Activated CD8-positive, alpha-beta T cell treated with anti-CD3 and anti-CD28 coated beads for 36 hours (primary cell): ENCODE measurements at places on chromosomes 1 and 21.

DNA sequence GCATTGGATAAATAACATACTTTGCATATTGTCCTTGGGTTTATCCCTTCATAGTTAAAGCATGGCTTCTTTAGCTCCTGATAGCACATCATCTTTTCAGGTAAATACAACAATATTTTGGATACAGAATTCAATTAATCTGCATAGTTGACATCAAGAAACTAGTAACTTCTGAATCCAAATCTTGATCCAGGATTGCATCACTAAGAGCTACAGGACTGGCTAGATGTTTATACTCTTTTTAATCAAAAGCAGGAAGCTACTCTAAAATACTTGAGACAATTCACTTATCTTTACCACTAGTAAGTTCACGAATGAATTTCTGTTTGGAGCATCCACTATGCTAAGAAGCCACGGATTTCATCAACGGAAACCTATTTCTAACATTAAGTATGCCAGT is 54.2 kb upstream of the SLC44A3 start:
- DNase-seq = no peak

DNA sequence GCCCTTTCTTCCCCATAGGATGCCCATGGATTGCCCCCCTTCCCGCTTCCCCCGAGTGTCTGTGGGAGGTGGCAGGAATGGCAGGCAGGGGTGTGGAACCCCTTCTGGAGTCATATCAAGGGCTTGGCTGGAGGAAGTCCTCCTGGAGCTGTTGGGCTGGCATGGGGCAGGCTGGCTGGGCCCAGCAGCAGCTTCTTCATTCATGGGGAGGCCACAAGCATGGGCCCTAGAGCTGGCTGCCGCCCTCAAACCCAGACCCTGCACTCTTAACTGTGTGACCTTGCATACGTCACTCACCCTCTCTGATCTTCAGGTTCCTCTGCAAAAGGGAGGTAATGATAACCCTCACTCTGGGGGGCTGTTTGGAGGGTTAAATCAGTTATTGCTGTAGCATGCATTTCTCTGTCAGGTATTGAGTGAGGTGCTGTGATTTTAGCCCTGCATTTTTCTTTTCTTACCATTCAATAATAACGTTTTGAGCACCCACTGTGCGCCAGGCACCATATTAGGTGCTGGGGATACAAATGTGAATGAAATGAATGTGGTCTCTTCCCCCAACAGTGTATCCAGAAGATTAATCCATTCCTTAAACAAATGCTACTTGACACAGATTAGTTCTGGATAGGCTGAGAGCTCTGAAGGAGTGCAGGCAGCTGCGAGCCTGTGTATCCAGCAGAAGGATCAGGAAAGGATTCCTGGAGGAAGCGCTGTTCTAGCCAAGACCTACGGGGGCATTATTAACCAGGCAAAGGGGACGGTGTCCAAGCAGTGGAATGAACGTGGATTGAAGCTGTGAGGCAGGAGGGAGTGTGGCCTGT is 9.3 kb downstream of the PCSK9 start:
- no peak for DNase-seq

DNA sequence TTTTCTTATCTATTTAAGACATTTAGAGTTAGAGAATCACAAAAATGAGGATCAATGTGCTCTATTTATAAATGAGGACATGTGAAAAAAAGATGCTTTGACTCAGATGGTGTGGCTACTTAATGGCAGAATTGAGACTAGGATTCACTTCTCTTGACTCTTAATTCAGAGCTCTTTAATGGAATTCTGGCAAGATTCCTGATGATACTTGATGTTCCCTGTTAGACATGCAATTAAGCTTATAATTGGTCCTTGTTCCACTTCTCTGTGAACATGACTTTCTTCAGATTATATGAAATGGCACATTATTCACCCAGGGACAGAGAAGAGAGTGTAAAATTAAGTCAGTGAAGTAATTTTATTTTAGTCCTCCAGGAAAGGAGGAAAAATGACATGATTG is 165.3 kb downstream of the LRRC7 start:
- DNase-seq = no peak

- DNase-seq = no peak
These were observed 13.4 kb downstream of the DDR2 start for GRCh38 chr1:162645666-162646065.

DNA sequence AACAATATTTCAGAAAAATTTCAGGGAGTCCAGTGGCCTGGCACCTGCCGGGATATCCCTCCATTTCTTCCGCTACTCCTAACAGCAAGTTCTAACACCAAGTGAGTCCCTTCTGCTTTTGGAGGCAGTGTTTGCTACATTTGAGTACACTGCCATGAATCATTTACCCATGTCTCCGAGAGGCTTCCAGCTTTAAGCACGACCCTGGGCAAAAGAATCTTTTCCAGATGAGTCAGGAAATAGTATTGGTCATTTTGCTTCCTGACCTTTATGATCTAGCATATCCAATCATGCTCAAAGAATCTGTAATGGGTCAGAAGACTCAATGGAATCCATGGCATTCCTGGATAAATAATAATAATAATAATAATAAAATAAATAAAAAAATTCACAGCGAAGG is 60.7 kb upstream of the FMN2 start:
- DNase-seq = no peak

- no peak for DNase-seq
These were observed 32.8 kb downstream of the EPRS1 start for GRCh38 chr1:220013497-220013896.

DNA sequence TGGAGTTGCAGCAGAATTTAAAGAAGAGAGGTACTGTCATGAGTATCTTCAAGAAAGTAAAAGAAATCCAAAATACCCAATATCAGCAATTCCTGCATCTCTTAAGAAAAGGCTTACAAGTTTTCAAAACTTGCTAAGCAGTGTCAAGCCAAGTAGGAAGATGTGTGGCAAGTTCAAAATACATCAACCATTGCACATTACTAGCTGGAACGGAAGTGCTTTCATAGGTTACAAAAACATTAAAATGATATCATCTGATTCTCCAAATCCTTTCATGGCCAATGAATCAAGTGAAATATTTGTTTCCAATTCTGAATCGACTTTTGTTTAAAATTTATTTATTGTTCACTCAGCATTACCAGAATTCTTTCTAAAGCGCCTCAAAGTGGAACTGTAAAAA is 5.7 kb upstream of the ABCA4 start:
- no peak for DNase-seq

GRCh38 chr1:1616045-1616790 is 918 bp downstream of the MIB2 start:
- DNase-seq = no peak

- no peak for DNase-seq
These were observed 30.6 kb upstream of the CACNA1E start for GRCh38 chr1:181452746-181453145.

GRCh38 chr1:22154626-22155025 is 11.7 kb upstream of the WNT4 start:
- no peak for DNase-seq

GRCh38 chr1:169795687-169796086 is 980 bp upstream of the METTL18 start:
- DNase-seq = peak; percentile 27

DNA sequence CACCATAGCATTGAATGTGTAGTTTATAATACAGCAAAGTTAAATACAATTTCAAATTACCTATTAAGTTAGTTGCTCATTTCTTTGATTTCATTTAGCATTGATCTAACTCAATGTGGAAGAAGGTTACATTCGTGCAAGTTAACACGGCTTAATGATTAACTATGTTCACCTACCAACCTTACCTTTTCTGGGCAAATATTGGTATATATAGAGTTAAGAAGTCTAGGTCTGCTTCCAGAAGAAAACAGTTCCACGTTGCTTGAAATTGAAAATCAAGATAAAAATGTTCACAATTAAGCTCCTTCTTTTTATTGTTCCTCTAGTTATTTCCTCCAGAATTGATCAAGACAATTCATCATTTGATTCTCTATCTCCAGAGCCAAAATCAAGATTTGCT is at the start of gene ANGPTL3:
ANGPTL3 (plus strand) TSS at position 240 of the 400 bp plus-strand sequence; CDS start at position 287, 47 bp downstream.
- no peak for DNase-seq

DNA sequence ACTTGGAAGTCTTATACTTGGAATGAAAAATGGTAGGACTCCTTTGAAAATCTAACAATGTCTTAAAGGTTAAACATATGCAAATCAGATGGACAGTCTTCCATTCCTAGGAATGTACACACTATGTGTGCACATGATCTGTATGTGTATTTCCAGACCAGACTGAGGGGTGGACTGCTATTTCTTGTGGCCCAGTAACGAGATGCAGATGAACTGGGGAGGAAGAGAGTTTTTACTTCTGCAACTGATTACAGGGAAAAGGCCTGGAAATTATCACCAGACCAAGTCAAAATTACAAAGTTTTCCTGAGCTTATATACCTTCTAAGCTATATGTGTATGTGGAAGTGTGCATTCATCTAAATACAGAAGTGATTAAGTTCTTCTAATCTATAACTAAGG is 17.7 kb downstream of the NBPF3 start:
- DNase-seq = no peak

GRCh38 chr1:205261946-205262691 is 34.4 kb downstream of the TMCC2 start:
- DNase-seq = no peak

DNA sequence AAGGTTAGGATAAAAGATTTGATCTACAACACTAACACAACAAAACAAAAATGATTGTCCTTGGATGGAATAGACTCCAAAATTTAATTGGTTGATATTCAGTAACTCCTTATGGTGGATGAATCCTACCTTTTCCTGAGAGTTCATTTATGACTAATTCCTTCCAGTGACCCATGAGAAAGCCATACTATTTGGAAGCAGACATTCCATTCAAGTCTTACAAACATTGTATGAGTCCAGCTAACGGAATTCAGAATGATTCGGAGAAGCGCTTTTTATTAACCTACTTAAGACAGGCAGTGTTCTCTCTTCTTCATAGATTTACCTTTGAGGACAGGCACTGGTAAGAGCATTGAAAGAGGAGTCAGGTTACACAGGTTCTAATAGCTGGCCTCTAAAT is 155.6 kb upstream of the ZNF648 start:
- DNase-seq = no peak

DNA sequence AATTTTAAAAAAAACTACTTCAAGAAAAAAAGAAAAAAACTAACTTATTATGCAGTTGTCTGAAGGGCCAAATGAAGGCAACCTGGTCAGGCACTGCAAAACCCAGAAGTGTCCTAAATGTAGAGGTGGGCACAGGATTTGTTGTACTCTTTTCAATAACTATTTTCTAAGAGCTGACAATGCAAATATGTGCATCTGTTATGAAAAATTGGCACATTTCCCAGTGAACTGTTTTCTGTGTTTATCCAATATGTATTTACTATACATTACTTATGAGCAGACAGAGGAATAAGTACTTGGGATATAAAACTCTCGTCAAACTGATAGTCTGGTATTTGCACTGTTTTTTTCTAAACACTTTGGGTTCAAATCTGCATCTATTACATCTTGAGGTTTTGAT is 188.0 kb upstream of the C21orf91 start:
- DNase-seq = no peak

GRCh38 chr1:36411674-36412648 is 14.3 kb upstream of the LSM10 start:
- DNase-seq = peak; percentile 84

- DNase-seq = no peak
These were observed 13.9 kb downstream of the COX20 start for GRCh38 chr1:244849189-244849866.

DNA sequence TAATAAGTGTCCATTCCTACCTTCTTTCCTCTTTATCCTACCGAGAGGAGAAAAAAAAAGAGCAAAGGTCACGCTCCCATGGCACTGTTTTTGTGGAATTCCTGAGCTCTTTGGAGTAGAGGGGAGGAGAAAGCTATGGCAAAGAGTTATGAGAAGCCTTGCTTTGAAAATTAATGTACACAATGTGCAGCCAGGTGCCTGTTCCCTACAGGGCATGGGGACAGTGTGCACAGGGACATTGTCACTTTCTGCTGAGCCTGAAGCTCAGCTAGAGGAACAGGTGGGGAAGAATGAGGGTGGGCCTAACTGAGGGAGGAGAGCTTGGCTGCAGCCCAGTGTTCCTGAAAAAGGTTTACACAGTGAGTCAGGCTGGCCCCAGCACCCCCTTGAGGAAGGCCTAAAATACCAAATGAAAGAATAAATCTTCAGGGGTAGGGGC is 66.1 kb downstream of the PLXNA2 start:
- DNase-seq = no peak

DNA sequence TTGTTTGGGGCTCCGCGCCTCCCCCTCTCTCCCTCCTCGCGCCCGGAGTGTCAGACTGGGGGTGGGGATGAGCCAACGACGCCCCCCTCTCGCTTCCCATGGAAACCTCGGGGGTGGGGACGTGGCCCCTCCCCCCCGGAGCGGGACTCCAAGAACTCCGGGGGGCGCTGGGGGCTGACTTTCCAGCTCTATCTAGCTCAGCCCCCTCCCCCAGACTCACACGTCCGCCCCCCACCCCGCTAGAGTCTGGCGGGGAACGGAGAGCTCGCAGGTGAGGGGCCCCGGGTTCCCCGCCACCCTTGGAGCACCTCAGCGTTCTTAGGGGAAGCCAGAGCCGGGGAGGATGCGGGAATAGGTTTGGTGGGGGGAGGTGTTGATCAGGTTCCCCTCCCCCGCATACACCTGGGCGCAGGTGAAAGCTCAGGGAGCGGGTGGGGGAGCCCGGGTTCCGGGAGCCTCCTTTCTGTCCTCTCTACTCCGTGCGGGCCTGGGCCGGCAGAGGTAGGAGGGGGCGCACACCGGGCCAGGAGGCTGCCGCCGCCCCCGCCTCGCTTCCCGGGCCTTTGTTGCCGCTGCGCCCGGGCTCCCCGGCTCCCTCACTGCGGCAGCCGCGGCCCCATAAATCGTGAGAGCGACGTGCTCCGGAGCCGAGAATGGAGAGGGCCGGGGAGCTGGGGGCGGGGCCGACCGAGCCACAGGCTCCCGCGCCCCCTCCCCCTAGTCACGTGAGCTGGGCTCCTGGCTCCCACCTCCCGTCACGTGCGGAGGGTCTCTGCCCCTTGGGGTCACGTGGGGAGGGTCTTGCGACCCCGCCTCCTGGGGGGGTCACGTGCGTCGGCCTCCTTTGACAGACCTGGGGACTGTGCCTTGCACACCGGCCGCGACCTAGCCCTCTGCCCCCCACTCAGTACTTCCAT is 1.9 kb downstream of the EFNA3 start:
- DNase-seq = peak; percentile 52

- no peak for DNase-seq
These were observed 8.9 kb upstream of the ZRANB2 start for GRCh38 chr1:71089536-71090270.
